ENCODE measurements at places on chromosomes 5 and 9.

- no peak for DNase-seq
Measured at GRCh38 chr5:14168144-14168792, 25.1 kb downstream of the TRIO start.

DNA sequence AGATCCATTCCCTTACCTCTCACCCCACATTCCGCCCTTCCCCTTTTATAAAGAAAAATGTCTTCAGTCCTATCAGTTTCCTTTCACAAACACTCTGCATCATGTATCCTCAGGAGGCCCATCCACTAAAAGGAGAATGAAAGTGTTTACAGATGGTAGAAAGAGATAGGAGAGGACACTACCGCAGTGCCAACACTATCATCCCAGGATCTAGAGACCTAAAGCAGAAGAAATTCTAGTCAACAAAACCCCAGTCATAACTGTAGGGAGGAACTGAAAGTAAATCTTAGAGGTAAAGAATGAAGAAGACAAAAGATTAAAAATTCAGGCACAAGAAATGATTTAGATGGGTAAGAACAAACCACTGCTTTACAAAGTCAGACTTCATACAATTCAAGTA is 114.1 kb downstream of the MLLT3 start:
- no peak for DNase-seq

GRCh38 chr5:64462391-64462790 is 43.4 kb upstream of the RGS7BP start:
- no peak for DNase-seq

DNA sequence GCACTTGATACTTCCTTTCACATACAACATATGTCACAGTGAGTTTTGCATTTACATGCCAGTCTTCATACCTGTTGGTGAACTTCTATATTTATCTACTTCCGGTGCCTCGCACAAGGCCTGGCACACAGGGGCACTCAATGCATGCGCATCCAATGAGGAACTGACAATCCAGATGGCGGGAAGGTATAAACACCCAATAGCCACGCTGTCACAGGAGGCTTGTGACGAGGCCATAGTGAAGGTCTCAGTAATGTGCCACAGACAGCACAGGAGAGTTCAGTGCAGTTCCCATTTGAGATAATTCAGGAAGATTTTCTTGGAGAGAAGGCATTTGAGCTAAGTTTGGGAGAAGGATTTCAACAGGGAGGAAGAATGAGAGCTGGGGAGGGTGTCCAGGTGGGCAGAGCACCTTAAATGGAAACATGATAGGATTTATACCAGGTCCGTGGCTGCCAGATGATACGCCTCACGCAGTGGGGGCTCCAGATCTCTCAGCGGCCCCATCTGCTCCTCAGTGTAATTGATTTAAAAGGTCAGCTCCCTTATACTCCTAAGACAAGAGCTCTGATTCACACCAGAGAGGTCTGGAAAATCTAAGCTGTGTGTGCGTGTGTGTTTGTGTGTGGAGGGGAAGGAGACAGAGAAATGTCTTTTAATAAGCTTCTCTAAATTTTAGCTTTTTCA is 206.2 kb downstream of the DCP2 start:
- no peak for DNase-seq

GRCh38 chr9:81445331-81445921 is 243.9 kb downstream of the TLE1 start:
- DNase-seq, result no peak

- DNase-seq, result peak; percentile 44
Measured at GRCh38 chr9:69877852-69878514, 57.4 kb downstream of the CFAP95 start.

GRCh38 chr5:17061973-17062470 is 125.9 kb upstream of the MYO10 start:
- DNase-seq, result no peak

DNA sequence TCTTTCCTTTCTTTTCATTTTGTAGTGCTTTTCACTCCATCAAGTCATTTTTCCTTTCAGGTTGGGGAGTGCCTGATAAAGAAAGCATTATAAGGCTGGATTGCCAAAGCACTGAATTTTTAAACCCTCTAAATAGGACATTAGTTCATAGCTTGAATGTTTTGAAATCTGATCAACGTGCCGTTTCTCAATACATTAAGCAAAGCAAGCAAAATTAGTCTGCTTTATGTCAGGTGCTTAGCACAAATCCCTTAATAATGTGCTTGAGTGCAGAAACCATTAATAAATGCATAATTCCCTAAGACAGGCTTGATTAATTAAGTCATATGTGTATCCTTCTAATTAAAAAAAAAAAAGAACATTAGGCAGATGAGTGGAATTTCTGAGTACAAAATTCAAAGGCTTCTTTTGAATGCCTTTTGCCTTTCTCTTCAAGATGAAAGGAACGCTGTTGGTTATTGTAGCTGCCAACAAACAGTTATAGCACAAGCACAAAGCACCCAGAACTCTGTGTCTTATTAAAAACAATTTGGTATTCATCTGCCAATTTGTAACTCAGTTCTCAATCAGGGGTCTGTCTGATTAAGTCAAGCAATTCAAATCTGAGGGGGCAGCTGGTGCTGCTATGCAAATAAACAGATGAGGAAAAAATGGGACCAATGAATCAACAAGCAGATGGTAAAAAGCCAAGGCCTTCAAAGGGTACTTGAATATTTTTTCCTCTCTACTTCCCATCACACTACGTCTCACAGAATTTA is 233.7 kb downstream of the TLE1 start:
- no peak for DNase-seq

GRCh38 chr9:100428871-100429654 is 2.1 kb downstream of the MSANTD3 start:
- DNase-seq, result peak; percentile 100

GRCh38 chr5:1681955-1682354 is 117.7 kb downstream of the MRPL36 start:
- no peak for DNase-seq

DNA sequence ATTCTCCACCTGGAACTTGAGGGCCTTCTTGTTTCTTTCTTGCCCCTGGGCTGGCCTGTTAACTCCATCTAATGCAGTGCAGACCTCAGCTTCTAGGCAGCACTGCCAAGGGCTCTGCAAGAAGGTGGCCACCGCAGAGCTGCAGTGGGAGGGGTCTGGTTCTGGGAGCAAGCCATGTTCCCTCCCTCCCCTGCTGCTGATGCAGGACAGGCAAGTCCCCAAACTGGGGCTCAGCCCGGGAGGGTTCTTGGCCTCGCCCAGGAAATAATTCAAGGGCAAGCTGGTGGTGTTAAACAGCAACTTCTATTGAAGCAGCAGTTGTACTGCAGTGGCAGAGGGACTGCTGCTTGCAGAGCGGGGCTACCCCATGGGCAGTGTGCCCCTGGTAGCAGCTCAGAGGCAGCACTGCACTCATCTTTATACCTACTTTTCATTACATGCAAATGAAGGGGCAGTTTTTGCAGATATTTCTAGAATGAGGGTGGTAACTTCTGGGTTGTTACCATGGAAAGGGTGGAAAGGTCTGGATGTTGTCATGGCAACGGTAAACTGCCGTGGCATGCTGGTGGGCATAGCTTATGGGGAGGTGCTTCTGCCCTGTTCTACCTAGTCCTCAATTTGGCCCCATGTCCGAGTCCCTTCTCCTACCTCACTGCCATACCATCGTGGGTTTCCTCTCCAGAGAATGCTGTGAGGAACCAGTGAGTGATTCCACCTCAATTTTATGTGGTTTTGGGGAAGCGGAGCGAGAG is 82.1 kb downstream of the WDR41 start:
- DNase-seq, result no peak

DNA sequence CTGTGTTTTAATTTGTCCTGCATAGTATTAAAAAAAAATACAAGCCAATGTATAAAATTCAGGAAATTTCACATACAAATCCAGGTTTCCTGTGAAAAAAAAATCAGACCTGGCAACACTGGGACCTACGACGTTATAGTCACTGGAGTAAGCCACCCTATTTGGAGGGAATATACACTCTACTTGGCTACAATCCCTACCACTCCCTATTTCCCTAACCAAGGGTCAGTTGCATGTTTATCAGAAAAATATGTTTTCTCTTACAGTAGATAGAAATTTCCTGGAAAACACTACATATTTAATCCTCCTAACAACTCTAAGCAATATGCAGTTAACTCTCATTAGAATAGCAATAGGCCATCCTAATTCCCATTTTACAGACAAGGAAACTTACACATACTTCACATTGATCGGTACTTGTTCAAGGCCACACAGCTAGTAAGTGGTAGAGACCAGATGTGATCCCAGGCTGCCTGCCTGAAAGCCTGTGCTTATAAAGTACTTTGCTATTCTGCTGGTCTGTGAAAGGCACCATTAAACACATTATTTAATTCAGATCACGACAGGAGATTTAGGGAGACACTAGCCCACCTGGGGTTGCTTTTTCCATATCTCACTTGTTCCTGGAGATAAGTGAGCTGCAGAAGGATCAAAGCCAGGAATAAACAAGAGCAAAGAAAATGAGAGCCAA is 70.8 kb downstream of the MFAP3 start:
- no peak for DNase-seq

DNA sequence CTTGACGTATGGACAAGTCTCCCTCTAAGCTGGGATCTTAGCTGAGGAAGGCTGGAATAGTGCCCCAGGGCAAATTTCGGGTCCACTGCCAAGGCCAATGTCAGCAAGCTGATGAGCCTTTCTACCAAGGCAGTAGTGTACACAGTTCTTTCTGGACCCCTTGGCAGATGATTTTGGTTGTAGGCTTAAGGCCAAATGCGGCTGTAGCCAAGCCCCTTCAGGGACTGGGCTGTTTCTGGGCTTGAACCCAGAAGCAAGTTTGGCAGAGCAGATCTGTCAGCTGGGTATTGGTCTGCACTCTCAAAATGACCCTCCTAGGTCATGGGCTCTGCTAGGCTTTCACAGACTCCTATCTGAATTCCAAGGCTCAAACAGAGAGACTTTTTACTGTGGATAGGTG is 121.6 kb downstream of the ADAMTSL1 start:
- no peak for DNase-seq

DNA sequence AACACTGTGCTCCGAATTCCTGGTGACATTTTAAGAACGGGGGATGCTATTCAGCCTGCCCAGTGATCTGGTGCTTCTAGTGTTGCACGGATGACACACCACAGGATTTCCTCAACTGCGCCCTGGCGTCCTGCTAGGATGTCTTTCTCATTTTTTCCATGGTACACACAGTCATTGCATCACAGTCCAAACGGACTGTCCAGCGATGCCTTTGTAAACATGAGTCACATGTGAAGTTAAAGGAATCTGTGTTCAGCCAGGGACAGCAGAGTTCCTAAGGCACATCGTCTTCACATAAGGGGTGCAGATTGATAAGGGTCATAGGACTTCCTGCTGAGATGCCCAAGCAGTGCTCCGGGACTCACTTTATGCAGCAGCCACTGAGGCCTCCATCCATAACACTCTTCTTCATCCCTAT is 9.3 kb upstream of the PTPN3 start:
- DNase-seq, result no peak

DNA sequence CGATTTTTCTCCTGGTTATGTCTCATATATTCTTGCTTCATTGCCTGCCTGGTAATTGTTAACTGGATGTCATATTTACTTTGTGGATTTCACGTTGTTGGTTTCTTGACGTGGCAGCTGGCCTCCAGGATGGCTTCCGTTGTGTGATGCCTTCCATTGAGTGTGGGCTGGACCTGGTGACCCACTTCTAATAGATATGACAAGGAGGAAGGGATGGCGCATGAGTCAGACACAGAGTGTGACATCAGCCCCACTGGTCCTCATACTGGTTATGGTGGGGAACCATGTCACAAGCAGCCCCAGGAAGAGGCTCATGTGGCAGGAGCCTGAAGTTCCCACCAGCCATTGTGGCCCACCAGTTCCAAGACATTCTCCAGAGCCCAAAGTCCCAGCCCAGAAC is 6.4 kb upstream of the PAEP start:
- no peak for DNase-seq

GRCh38 chr9:128685636-128686489 is 3.2 kb upstream of the SET start:
- no peak for DNase-seq

- no peak for DNase-seq
Measured at GRCh38 chr5:107268241-107268640, 402.5 kb downstream of the EFNA5 start.

GRCh38 chr5:52255308-52255707 is 532.4 kb upstream of the ITGA1 start:
- no peak for DNase-seq

DNA sequence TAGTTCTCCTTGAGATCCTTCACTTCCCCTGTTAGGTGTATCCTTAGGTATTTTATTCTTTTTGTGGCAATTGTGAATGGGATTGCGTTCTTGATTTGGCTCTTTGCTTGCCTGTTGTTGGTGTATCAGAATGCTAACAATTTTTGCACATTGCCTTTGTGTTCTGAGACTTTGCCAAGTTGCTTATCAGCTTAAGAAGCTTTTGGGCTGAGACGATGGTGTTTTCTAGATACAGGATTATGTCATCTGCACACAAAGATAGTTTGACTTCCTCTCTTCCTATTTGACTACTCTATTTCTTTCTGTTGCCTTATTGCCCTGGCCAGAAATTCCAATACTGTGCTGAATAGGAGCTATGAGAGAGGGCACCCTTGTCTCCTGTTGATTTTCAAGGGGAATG is 609.4 kb upstream of the COX7C start:
- DNase-seq, result no peak

- DNase-seq, result peak; percentile 77
Measured at GRCh38 chr5:74179179-74179578, 461.3 kb downstream of the ENC1 start.

DNA sequence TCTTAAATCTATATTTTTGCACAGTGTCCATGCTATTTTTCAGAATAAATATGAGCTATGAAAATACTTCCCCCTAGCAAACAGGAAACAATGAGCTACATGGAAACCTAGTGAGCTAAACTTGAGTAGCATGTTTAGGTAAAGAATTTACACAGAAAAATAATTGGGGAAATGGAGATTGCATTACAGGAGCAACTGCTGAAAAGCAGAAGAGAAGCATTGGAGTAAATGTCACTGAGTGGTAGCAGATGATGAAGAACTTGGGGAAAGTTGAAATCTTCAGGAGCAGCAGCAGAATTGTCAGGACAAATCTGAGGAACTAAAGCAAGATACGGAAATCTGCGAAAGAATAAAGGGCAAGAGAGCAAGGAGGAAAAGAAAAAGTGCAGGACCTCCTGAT is 610.3 kb downstream of the TLE1 start:
- no peak for DNase-seq

DNA sequence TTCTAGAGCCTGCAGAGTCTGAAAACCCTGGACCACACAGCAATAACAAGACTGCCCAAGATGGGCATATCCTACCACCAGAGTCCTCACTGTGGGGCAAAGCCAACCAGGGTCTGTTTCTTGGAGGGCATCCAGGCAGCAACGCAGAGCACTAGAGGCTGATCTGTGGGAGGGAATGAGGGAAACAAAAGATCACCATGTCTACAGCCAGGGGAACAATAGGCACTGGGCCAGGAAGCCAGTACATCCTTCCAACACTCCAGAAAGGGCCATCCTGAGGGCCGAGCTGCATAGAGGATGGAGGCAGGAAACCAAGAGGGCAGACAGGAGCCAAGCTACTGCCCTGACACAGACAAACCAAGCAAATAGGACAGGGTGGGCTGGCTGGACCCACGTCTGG is 416.1 kb upstream of the IRX4 start:
- no peak for DNase-seq
